RPMI7951 (cell line): ENCODE measurements at places on chromosomes 4 and X.

GRCh38 chrX:29948653-29949052, 266.7 kb upstream of the MAGEB2 start:
- peak; percentile 45 for DNase-seq

DNA sequence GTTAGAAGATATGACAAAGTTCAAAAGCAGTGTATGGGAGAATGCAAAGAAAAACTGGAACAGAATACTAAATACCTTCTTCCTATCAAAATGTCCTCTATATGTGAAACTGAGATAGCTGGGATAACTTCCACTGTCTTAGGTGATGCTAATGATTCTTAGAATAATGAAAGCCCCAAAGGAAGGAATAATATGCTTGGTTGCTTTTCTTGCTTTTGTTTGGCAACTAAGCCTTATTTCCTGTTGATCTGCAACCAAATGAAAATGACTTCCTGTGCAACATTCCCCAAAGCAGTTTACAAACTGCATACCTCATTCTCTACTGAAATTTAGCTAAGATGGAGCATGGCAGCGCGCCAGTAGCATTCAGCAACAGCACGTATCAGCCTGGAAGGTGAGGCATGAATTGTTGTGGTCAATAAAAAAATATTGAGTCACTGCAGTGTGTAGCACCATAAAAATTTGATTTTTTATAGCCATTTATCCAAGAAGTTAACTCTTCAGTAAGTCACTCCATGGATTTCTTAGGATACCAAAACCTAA, 18.7 kb downstream of the NDNF start:
- no peak for DNase-seq

DNA sequence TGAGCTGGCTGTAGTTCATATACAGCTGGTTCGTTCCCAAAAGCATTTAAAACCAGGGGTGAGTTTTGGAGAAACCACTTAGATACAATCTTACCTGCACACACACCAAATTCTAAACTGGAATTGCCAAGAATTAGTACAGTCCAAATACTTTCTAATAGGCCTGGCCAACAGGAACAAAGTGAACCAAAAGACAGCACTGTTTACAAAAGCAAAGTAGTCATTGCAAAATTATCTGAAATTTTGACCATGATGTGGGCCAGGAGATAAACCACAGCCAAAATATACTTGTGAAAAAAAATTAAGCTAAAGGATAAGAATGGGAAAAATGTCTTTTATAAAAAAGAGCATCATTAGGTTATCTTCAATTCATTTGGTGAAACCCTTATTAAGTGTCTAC, 37.9 kb upstream of the NAP1L5 start:
- DNase-seq, result no peak

DNA sequence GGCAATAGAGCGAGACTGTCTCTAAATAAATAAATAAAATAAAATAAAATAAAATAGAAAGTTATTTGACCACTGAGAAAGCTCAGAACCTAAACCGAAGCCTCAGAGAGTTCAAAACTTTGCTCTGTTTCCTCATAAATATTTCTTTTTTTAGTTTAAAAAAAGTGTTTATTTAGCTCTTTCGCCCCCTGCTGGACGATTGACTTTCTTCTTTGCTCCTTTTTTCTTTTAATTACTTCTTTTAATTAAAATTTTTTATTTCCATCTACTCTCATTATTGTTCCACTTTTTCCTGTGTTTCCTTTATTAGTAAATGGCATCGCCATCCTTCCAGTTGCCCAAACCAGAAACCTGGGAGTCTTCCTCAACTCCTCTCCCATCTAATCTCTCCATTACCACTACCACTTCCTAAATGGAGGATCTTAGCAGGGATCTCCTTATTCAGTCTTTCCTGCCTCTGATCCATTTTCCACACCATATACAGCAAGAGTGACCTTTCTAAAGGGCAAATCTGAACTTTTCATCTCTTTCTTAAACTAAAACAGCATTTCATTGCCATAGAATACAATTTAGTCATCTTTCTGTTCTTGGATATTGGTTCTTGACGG, 728 bp upstream of the IL13RA2 start:
- peak; percentile 26 for DNase-seq

DNA sequence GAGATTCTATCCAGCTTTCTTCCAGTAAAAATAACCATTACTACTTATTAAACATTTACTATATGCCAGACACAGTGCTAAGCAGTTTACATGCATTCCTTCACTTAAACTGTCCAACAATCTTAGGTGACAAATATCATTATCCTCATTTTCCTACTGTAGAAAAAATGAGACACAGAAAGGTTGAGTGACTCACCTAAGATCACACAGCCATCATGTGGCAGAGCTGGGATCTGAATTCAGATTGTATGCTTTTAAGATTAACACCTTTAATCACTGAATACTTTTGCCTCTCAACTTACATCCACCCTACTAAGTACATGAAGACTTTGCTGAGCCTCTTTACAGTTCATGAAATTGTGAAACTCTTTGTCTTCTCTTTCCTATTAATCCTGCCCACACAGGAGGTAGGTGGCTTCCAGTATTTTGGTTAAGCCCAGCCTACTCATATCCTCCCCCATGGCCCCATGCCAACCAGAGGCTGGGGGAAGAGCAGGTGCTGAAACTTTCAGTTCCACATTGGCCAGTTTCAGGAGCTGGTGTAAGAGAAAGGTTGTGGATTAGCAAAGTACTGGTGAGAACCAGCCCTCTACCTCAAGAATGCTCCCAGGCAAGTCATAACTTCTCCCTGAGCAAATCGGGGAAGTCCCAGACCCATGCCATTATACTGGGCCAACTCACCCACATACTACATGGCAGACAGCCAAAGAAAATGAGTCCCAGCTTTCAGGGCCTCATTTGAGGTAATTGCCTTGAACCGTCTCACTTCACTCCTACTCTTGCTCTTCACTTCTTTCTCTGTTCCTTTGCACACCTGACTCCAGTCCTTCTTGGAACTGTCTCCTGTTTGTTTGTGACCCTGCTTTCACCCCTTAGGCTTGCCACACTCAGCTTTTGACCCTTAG, 211.1 kb downstream of the GUCY2F start:
- peak; percentile 15 for DNase-seq
